WERI-Rb-1 (cell line): ENCODE measurements at places on chromosomes 4 and X.

GRCh38 chr4:88191404-88191803, 33.0 kb upstream of the ABCG2 start:
- no peak for DNase-seq

DNA sequence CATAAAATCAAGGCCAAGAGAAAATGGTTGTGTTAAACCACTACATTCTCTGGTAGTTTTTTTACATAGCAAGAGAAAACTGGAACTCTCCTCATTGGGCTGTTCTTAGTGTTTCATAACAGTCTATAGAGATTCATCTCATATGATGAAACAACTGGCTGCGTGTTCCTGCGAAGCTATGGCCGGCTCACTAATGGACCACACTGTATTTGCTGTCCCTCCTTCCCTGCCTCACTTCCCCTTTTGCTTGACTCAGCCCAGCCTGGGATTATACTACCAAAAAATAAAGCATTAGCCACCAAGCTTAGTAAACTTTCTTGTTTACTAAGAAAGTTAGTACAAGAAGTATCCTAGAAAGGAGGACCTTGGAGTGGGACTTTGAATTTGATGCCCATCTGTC, 31.6 kb upstream of the LSM6 start:
- no peak for DNase-seq

GRCh38 chr4:113288696-113289095, 239.2 kb downstream of the ANK2 start:
- DNase-seq: no peak

DNA sequence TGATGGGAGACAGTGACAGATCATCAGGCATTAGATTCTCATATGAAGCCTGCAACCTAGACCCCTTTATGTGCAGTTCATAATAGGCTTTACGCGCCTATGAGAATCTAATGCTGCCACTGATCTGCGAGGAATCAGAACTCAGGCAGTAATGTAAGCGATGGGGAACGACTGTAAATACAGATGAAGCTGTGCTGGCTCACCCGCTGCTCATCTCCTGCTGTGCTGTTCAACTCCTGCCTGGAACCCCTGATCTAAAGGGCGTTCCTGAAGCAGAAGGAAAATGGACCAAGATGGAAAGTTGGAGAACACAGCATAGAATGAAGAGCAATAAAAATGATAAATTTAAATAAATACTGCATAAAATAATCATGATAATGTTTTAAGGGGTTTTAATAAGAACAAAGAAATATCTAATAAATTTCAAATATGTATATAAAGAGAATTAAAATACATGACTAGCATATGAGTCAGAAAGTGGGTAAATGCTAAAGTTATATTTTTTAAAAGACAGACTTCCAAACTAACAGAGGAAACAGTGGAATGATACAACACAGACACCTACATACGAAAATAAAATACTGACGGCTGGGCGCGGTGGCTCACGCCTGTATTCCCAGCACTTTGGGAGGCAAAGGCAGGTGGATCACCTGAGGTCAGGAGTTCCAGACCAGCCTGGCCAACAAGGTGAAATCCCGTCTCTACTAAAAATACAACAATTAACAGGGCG, 59.2 kb downstream of the RBM47 start:
- DNase-seq: no peak

- no peak for DNase-seq
Observed at GRCh38 chrX:51406688-51407519, 74.3 kb downstream of the NUDT10 start.

- DNase-seq: no peak
Observed at GRCh38 chr4:163941221-163941905, 446.9 kb downstream of the TMA16 start.

DNA sequence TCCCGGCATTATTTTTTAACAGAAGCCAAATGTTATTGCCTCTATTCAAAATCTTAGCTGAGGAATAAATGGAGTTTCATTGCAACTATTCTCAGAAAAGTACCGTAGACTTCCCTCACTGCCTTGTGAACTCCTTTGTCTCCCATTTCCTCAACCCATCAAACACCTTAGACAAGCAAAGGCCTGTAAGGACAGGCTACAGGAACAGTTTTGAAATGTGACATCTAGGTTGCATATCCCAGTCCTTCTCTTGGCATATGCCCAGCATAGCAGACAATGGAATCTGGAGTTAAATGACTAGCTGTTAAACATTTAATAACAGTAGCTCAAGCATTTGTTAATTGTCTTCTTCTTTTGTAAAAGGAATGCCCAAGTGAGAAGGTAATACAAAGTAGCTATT, 1371.7 kb downstream of the STIM2 start:
- DNase-seq: no peak

- DNase-seq: no peak
Observed at GRCh38 chrX:31845003-31845402, 773.2 kb upstream of the FTHL17 start.

DNA sequence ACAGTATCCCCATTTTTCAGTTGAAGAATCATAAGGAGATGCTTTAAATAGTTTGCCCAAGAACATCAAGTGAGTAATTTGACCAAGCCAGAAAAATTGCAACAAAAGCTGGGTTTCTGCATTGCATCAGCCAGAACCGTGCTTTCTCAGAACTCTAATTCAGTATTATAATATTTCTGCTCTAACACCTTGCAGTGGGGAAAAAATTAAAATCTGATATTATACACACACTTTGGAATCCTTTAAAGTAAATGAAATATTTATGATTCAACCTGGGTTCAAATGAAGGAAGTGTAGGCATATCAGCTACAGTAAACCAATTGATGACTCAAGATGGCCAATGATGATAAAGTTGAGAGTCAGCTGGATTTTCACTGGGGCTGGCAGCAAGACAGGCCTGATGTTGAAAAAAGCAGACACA, 387.6 kb upstream of the ZFP42 start:
- no peak for DNase-seq

- DNase-seq: no peak
Observed at GRCh38 chr4:60019180-60019579, 1180.9 kb upstream of the ADGRL3 start.

- DNase-seq: peak; percentile 15
Observed at GRCh38 chr4:18684932-18685331, 663.4 kb upstream of the LCORL start.

GRCh38 chr4:68076194-68076593, 53.5 kb downstream of the TMPRSS11F start:
- no peak for DNase-seq

- DNase-seq: no peak
Observed at GRCh38 chr4:184807797-184808712, 17.7 kb downstream of the ACSL1 start.

DNA sequence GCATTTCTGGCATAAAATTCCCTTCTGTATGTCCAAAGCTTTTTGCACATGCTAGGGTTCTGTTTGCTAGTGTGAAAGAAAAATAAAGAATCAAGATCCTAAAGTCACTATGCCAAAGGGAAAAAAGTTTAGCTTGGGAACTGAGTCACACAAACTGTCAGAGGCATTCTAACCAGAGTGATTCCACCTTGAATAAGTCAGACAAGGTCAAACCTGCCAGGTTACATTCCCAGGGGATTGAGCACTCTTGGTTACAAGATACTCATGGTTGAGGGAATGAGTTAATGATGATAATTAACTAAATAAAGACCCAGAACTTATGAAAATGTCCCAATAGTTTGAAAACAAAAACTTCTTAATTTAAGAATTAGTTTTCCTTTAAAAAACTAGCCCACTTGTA, 13.7 kb upstream of the UGT2B17 start:
- no peak for DNase-seq

DNA sequence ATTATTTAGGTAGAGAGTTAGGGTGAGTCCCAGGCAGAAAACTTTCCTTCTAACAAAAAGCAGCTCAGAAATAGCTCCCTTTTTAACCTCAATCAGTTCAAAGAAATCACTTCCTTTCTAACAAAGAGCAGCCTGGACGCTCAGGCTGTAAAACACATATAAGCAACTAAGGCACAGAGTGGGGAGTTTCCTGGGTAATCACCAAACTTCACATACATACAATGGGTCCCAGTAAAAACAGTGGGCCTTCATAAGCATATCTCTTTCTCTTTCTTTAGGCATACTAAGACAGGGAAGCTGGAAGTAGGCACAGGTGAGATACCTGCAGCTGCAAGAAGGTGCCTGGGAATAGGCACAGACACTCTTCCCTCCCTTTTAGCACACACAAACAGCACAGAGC, 4.9 kb upstream of the NAF1 start:
- DNase-seq: no peak

DNA sequence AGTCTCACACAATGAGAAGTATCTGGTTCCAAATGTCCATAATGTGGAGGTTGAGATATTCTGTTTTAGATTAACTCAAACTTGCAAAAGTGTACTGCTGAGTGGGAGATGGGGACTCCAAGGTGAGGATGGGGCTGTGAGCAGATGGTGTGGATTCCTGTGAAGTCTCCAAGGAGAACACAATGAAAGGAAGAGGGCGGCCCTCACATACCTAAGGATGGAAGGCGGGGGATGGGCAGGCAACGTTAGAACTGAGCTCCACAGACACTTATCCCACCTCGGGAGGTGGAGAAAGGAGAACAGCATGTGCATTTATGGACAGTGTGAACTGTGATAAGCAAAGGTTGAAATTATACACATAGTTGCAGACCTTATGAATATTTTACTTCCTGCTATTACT, 9.9 kb upstream of the SPATA4 start:
- DNase-seq: no peak

DNA sequence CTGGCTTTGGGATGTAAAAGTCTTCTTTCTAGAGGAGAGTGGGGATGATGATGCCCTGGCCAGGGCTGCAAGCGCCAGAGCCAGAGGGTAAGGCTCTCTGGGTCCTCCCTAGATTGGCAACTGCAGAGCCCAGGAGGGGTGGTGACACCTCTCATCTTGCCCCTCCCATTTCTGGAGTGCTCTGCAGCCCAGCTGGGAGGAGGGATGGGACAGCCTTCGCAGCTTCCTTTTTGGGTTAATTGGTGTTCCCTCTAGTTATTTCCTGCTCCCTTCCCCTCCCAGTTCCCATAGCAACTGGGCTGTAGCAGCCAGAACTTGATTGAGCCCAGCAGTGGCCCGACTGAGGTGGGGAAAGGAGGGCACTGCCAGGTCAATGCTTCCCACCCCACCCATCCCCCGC, 19.2 kb downstream of the NALF2 start:
- no peak for DNase-seq

GRCh38 chr4:150321113-150321512, 242.9 kb downstream of the DCLK2 start:
- no peak for DNase-seq

DNA sequence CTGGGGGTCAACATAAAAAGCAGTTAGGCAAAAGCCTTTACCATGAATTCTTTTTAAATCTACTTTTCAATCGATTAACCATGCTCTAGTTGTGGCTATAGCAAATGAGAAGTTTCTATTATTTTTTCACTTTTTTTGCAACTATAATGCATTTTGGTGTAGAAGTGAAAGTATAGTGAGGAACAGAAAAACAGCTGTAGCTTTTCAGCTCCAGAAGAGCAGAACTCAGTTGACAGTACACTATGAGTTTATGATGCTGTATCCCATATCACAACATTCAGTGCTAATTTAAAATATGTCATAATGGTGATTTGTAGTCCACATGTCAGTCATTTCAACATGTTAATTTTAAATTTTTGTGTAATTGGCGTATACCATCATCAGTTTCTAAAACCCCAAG, 8.7 kb upstream of the MUC7 start:
- no peak for DNase-seq

DNA sequence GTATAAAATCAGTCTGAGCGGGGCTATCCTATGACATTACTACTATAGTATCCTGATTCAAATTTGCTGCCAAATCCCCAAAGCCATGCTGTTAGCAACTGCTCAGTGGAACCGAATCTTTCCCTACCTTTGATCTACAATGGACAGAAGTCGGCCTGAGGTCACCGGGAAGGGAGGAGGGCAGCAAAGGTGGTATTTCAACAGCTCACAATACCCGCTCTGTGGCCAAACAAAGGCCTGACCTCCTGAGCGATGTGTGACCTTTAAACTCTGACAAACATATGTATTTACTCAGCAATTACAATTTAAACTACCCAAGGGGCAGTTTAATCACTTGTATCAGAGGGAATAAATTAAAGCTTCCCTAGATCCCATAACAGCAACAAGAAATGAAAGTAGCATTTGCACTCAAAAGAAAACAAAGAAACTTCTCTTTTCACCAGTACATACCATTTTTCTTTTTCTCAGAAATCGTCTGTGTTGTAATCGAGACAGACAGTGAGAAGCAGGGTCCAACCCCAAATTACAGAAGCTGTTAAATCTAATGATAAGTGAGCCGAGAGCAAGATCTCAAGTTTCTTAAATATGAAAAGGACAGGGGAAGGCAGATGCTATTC, 11.6 kb upstream of the TMEM128 start:
- DNase-seq: no peak

DNA sequence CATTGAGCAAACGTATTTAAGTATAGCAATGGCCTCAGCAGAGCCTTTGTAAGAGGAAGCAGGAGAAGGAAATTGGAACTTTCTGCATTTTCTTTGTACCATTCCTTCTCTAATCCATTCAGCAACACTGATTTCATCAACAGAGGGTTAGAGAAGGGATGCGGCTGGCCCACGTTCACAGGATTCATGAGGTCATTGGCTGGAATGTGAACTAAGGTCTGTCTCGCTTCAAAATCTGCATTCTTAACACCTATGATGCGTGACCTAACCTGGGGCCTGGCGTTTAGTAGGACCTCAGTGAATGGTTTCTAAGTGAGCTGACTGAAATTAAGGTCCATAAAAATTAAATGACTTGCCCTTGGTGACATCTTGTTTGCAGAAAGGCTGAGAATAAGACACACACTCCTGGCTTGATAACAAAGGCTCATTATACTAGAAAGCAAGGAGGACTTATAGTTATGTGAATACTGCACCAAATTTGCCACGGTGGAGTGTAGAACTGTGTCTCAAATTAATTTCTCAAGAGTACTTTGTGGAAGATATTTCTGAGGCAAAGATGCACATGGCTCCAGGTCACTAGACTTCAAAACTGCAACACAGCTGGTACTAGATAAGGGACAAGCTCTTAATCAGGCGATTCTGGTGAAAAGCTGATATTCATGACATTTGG, 25.4 kb downstream of the FGFBP1 start:
- no peak for DNase-seq

- DNase-seq: peak; percentile 33
Observed at GRCh38 chr4:3073158-3074077, 920 bp downstream of the HTT-AS start.

GRCh38 chrX:12614266-12614665, 176.9 kb upstream of the PRPS2 start:
- no peak for DNase-seq

DNA sequence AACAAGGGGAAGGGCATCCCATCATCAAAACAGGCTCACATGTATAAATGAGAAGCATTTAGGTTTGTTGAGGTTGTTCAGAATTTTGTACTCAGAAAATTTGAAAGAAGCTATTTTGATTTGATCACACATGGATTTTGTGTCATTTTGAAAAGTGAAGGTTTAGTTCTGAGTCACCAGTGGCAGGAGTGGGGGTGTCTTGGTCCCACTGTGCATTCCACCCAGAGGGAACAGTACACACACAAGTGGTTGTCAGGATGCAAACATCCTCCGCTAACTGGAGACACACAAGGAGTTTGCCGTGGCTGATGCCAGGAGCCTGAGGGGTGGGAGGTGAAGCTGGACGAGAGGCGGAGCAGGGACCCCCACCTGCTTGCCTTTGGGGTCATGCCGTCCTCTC, 198.2 kb upstream of the PSAPL1 start:
- DNase-seq: no peak
